H7 (cell line): ENCODE measurements at places on chromosomes 5 and 9.
A peak's percentile ranks its signal among the peaks of the same experiment; 100 is the strongest.

DNA sequence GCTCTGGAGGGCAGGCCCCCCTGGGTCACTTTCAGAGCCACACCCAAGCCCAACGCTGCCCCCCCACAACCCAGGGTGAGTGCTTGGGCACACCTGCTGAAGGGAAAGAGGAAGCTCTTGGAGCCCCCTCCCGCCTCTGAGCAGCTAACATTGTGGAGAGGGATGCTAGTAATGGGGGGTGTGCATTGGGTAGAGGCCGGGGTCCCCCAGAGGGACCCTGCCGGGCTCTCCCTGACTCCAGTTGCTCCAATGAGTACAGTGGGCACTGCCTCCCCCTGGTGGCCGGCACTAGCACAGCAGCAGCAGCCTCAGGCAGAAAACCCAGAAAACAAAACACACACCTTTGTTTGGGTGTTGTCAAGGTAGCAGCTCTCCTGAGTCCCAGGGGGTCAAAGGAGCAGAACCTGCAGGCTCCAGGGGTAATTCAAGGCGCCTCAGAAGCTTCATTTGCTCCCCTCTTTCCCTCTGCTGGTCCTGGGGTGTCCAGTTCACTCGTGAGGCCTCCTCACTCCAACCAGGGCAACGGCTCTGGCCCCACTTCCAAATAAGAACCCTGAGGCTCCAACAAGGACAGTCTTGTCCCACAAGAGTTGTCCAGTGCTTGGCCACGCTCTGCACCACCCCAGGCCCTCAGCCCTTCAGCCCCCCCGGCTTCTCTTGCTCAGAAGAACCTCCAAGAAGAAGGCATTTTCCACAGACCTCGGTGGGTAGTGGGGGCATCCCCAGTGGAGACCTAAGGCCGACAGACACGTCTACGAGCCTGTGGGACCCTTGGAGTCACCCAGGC lies 16.1 kb downstream of the GBGT1 start:
- DNase-seq, result peak; percentile 95

- DNase-seq, result no peak
These were observed 198.4 kb upstream of the SNX2 start for GRCh38 chr5:122576256-122577016.

DNA sequence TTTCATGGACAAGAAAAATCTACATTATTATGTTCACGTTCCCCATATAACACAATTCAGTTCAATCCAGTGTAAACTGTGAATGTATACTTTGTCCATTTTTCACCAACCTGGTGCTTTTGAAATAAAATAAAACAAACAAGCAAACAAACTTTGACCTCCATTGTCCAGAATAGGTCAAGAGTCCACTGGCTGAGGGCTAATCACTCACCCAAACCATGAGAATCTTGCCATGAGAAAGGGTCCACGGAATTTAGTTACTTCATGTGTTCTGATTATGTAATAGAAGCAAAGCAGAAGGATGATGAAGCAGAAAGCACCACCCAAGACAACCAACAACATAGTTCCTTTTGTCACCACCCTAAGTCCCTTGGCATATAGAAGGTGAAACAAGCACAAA lies 28.7 kb downstream of the DIAPH1 start:
- no peak for DNase-seq

DNA sequence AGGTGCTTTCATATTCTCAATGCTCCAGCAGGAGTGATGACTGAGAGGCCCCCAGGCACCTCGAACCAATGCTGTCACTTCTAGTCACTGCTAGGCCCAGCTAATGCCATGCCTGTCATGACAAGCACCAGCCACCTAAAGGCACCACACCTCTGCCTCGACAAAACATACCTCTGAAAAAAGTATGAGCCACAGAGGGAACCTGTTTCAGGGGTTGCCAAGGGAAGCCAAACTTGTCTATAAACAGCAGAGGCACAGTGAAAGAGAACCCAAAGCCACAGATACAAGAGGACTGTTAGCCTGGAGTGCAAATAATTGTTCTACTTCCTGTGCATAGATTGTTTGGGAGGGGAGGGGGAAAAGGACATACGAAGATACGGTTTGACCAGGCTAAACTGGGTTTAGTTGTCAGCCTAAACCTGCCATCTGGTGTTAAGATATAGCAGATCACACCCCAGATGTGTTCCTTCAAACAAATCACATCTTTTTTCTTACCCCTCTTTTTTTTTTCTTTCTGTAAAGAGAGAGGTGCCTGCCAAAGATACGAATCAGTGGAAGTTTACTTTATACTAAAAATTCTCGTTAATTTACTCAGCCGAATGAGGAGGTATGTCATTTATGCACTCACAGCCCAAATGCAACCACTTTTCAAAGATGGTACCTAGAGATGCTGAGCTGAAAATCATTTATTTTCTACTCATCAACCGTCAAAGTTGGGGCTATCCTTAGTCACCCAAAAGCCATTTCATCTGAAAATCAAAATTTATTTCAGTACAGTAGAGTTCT lies 45.7 kb downstream of the BNC2 start:
- peak; percentile 53 for DNase-seq
